ENCODE measurements at places on chromosomes 5 and 9.

DNA sequence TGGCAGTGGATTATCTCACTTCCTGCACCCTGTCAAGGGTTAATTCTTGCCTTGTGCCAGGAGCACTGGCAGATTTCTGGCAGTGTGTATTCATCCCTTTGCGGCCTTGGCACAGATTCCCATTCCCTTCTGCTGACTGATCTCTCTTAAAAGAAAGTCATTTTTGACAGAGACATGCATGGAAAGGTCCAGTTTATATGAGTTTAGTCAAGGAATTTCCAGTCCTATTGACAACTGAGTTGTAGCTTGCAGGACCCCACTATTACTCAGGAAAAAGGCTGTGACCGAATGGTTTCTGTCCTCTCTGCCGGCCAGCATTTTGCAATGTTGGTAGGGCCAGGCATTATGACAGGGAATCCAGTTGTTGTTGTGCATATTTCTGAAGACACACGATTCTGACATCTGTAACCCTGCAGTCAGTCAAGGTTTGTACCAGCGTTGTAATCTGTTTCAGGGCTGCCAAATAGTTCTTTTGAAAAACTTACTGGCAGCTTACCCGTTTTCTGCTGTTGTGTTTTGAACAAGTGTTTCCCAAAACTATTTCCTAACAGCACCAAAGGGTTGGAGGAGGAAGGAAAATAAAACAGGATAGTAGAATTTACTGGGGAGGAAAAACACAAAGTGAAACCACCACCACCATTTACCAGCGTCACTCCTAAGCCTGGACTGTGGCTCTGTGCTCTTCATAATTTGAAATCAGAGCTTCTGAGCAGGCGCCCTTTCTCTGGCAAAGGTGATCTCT lies 243.4 kb upstream of the KLF4 start:
- no peak for DNase-seq

DNA sequence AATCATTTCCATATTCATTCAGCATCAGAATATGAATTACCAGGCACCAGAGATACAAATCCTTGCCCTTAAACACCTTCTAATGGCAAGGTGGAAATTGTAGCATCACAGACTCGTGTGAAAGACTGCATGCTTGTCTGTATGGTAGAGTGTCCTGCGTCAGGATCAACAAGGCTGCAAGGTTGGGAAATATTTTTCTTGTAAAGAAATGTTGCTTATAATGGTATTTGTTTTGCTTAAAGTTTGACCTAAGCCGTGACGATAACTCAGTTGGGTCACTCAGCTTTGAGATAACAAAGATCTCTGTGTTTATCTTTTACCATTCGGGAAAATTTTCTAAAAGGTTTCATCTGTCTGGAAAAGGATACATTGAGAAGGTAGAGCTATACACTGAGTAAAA lies 87.6 kb downstream of the BASP1 start:
- no peak for DNase-seq

- no peak for DNase-seq
Observed at GRCh38 chr5:38816083-38817030, 29.5 kb upstream of the OSMR start.

DNA sequence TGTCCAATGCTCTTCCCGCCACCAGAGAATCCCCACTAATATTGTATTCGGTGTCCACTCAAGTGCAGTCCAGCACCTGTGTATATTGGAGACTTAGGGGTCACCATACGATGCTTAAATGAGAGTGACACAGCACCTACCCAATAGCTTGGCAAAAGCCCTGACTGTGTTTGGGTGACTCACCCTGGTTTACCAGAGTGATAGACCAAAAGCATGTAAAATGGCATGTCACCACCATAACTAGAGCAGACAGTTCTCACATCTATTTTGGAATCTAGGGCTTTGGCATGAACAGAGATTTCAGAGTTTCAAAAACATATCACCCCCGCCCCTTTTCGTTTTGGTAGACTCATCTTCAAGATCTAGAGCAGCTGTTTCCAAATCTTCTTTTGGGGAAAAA lies 217.3 kb upstream of the RASEF start:
- no peak for DNase-seq

GRCh38 chr9:124255222-124255621 lies 2.5 kb upstream of the NEK6 start:
- DNase-seq, result no peak

GRCh38 chr9:105313238-105313637 lies 68.8 kb downstream of the SLC44A1 start:
- no peak for DNase-seq

- DNase-seq, result no peak
Observed at GRCh38 chr5:83688281-83688680, 32.4 kb downstream of the HAPLN1 start.

Measured in stimulated activated CD4-positive, alpha-beta T cell treated with anti-CD3 and anti-CD28 coated beads, Interleukin-4, amount 100 ng/mL, for 4 hours (primary cell).